ENCODE measurements at places on chromosomes 7 and 10. TPM values are rescaled to one million over a fixed set of nuclear protein-coding genes. Genes with fewer than 3 reads are reported as not detected.
A peak's percentile ranks its signal among the peaks of the same experiment; 100 is the strongest.

The PALD1 gene
- total RNA-seq: 19.1 TPM

The GFRA1 gene
- total RNA-seq: 5.1 TPM

The UNCX gene
- 6.4 TPM for total RNA-seq

The IL15RA gene
- total RNA-seq: 0.27 TPM

The PRPS1L1 gene
- not detected for total RNA-seq

The FBXL13 gene
- total RNA-seq: 1.8 TPM

The MBLAC1 gene
- total RNA-seq: 3.7 TPM

GRCh38 chr10:30985512-30985911 lies 46.2 kb downstream of the ZNF438 start:
- peaks cover 15% of the 10 kb centered on the region for H3K4me1 ChIP-seq
- peak; percentile 47 for DNase-seq
- H3K36me3 ChIP-seq: no peaks in the 10 kb centered on the region
- H3K4me3 ChIP-seq: no peak overlapping the region
- H3K27ac ChIP-seq: no peak overlapping the region

- no peak overlapping the region for H3K27ac ChIP-seq
- no peaks in the 10 kb centered on the region for H3K27me3 ChIP-seq
- no peaks in the 10 kb centered on the region for H3K36me3 ChIP-seq
- no peak overlapping the region for H3K4me3 ChIP-seq
- H3K4me1 ChIP-seq: no peaks in the 10 kb centered on the region
- no peak for DNase-seq
These were observed 584.4 kb downstream of the INHBA start for GRCh38 chr7:41118486-41118885.

DNA sequence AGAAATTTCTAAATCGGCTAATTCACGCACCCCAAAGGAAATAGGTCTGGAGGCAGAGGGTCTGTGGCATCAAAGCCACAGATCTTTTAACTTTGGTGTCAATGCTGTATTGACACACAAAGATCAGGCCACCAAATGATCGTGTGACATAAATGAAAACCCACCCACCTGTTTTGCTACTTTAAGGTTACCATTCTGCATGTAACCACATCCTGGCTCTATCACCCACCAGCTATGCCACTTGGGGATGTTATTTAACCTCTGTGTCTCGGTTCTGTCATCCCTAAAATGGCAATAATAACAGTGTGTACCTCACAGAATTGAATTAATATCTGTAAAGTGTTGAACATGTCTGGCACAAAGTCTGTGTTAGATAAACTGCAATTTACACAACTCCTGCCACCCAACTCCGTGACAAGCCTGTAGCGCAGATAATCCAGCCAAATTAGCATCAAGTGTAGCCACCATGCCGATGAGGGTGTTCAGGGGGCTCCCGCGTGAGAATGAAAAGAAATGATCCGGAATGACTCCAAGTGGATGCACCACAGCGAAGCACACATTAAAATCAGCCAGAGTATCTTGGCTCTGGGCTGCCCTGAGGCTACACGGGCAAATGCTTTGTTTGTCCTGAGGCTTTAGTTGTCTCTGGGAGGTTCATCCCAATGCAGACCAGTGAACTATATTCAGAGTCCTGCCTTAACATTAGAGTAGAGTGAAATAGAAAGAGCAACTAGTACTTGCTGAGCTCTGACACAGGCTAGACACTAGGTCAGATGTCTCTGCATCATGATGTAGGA lies 158.4 kb upstream of the NEBL start:
- no peak for DNase-seq
- H3K27me3 ChIP-seq: no peaks in the 10 kb centered on the region
- no peaks in the 10 kb centered on the region for H3K36me3 ChIP-seq
- no peak overlapping the region for H3K4me3 ChIP-seq
- H3K4me1 ChIP-seq: no peaks in the 10 kb centered on the region

DNA sequence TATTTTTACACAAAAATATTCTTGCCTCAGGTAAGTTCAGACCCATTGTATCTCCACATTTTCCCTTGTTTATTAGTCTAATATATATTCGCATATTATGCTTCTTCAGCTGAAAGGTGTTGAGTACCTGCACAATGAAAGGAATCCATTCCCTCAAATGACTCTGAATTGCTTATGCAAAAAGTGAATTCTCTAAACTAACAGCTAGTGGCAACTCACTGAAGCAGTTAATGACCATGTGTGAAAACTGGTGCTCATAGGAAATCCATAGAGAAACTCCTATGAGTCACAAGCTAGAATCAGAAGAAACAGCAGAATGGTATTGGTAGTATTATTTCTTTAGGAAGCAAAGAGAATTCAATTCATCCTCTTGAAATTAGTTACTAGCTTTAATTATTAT lies 33.5 kb upstream of the RNF148 start:
- no peak for DNase-seq
- H3K27ac ChIP-seq: no peak overlapping the region
- H3K36me3 ChIP-seq: no peaks in the 10 kb centered on the region
- no peaks in the 10 kb centered on the region for H3K4me1 ChIP-seq

- no peaks in the 10 kb centered on the region for H3K4me1 ChIP-seq
- no peak overlapping the region for H3K4me3 ChIP-seq
- H3K36me3 ChIP-seq: no peaks in the 10 kb centered on the region
- H3K27me3 ChIP-seq: no peaks in the 10 kb centered on the region
- H3K27ac ChIP-seq: no peak overlapping the region
These were observed 370.2 kb downstream of the PHF14 start for GRCh38 chr7:11343818-11344413.

- peak; percentile 89 for DNase-seq
- H3K27me3 ChIP-seq: no peaks in the 10 kb centered on the region
- no peak overlapping the region for H3K4me3 ChIP-seq
- no peak overlapping the region for H3K27ac ChIP-seq
- no peaks in the 10 kb centered on the region for H3K36me3 ChIP-seq
- no peaks in the 10 kb centered on the region for H3K4me1 ChIP-seq
These were observed 121.0 kb downstream of the HIP1 start for GRCh38 chr7:75617634-75618234.

DNA sequence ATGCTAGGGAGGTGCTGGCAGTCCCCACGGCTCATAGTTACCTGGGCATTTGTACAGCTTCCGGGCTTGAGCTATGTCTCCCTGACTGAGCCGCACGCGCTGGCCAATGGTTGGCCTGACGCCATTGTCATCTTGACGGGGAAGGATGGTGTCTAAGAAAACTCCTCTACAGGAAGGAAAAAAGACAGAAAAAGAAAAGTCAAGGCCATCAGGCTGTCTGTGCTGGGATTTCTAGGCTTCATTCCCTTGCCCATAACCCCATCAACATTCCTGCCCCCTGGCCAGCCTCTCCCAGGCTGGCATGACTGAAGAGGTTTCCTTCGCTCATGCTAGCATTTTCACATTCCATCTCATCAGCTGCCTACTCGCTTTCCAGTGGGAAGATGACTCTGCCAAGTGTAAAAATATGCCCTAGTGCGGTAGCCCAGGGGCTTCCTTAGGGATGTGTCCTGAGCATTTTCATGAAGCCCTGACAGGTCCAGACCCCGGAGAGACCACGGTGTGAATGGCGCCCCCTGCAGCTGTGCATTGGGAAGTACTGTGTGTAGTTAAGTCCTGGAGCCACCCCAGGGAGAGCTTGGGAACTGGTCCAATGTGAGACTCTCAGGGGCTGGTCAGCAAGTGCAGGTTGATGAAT lies 54.5 kb upstream of the OPALIN start:
- no peak overlapping the region for H3K27ac ChIP-seq
- no peak overlapping the region for H3K4me3 ChIP-seq
- no peaks in the 10 kb centered on the region for H3K36me3 ChIP-seq
- no peaks in the 10 kb centered on the region for H3K4me1 ChIP-seq

GRCh38 chr7:93958216-93958615 lies 36.7 kb downstream of the GNG11 start:
- no peaks in the 10 kb centered on the region for H3K4me1 ChIP-seq
- DNase-seq: no peak
- H3K4me3 ChIP-seq: no peak overlapping the region
- H3K27ac ChIP-seq: no peak overlapping the region
- no peaks in the 10 kb centered on the region for H3K36me3 ChIP-seq

DNA sequence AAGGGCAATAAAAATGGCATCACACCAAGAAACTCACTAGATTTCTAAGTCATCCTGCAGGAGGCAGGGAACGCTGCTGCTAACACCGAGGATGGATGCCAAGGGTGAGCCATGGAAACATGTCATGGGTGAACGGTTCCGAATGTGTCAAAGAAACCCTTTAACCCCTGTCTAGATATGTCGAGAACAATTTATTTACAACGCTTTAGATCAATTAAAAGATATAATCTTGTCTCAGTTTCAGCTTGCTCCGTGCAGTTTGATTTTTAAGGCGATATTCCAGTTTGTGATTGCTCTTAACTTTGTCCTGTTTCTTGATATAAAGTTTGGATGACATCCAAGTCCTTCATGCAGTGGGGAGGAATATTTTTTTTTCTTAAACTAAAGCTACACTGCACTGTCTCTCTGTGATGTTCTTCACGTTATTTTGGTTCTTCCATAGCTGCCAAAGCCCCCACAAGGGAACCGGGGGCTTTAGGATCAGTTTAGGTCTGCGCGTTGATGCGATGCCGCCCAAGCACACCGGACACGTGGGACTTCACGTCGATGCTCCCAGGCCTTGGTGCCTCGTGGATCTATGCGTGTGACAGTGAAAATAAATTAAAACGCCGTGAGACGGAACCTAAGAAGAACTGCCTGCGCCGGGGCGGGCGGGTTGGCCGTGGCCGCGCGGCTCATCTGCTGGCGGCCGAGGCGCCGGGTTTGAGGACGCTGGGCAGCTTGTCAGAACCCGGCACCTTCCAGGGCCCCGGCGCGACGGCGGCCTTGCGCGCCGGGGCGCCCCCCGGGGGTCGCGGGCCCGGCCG lies 220.3 kb downstream of the PHTF2 start:
- no peaks in the 10 kb centered on the region for H3K36me3 ChIP-seq
- DNase-seq: no peak
- peaks cover 5% of the 10 kb centered on the region for H3K4me1 ChIP-seq
- no peak overlapping the region for H3K27ac ChIP-seq
- peak overlapping the region; percentile 20 for H3K4me3 ChIP-seq

Data from cardiac muscle cell (in vitro differentiated cells and primary cell).